CD4-positive, CD25-positive, alpha-beta regulatory T cell (primary cell): ENCODE measurements at places on chromosomes 3 and 15. TPM values are rescaled to one million over a fixed set of nuclear protein-coding genes. Genes with fewer than 3 reads are reported as not detected.

GRCh38 chr15:80986487-80986886 lies 3.1 kb downstream of the MESD start:
- no peak overlapping the region for H3K27ac ChIP-seq
- no peak for DNase-seq
- no peaks in the 10 kb centered on the region for H3K27me3 ChIP-seq
- H3K36me3 ChIP-seq, result peaks cover 14% of the 10 kb centered on the region
- H3K4me3 ChIP-seq, result no peak overlapping the region

- peak overlapping the region; percentile 95 for H3K27ac ChIP-seq
- peaks cover 7% of the 10 kb centered on the region for H3K36me3 ChIP-seq
- H3K27me3 ChIP-seq, result no peaks in the 10 kb centered on the region
- H3K4me1 ChIP-seq, result peaks cover 94% of the 10 kb centered on the region
- no peak for DNase-seq
Measured at GRCh38 chr15:60568301-60568742, 89.4 kb upstream of the ICE2 start.

DNA sequence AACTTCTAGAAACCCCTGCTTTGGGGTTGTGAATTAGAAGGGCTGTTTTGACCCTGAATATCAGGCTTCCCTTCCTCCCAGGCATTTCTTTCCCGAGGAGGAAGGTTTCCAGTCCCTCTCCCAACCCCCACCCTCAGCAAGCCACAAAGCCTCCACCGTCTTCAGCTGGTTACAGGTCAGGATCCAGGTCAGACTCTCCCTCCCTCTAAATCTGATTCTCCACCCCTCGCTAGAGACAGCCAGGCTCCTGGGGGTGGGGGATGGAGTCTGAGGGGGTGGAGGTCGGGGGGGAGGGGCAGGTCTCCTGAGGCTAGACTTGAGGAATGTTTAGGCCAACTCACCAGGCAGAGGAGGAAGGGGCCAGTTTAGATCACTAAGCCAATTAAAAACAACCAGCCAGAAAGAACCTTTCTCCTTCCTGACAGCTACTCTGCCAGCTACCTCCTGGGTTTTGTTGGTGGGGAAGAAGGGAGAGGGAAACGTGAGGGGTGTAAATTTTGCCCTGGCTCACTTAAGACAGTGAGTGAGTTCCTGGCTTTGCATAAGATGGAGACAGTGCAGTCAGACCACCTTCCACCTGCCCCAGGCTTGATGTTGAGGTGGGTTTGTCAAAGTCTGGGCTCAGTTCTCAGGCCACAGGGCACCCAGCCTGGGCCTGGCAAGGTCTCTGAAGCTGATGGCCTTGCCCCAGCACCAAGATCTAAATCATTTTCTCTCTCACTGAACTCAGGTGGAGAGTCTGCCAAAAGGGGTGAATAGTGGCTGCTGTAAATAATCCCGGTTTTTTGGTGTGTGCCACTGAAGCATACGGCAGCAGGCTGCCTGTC lies 19.5 kb downstream of the BMF start:
- no peaks in the 10 kb centered on the region for H3K4me1 ChIP-seq
- no peak overlapping the region for H3K4me3 ChIP-seq
- no peaks in the 10 kb centered on the region for H3K27me3 ChIP-seq
- H3K36me3 ChIP-seq, result no peaks in the 10 kb centered on the region

DNA sequence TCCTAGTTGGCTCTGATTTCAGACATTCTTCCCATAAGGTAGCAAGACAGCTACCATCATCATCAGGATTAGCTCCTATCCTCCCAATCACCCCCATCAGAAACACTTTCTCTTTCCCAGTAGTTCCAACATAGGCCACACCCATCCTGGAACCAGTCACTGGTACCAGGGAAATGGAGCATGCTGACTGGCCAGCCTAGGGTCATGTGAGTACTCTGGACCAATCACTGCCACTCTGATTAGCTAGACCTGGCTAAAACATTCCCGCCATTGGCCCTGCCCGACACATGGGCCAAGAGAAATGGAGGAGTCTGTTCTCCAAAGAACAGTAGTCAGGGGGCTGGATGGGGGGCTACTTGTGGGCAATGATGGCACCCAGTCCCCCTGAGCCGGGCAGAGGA lies 12.4 kb downstream of the EFCC1 start:
- H3K27me3 ChIP-seq, result no peaks in the 10 kb centered on the region
- no peaks in the 10 kb centered on the region for H3K36me3 ChIP-seq
- peaks cover 24% of the 10 kb centered on the region for H3K4me1 ChIP-seq
- H3K27ac ChIP-seq, result no peak overlapping the region

- DNase-seq, result no peak
- no peaks in the 10 kb centered on the region for H3K27me3 ChIP-seq
- H3K36me3 ChIP-seq, result peaks cover under 1% of the 10 kb centered on the region
- H3K4me1 ChIP-seq, result peaks cover 56% of the 10 kb centered on the region
Measured at GRCh38 chr3:183553334-183554026, 2.0 kb downstream of the KLHL6 start.

DNA sequence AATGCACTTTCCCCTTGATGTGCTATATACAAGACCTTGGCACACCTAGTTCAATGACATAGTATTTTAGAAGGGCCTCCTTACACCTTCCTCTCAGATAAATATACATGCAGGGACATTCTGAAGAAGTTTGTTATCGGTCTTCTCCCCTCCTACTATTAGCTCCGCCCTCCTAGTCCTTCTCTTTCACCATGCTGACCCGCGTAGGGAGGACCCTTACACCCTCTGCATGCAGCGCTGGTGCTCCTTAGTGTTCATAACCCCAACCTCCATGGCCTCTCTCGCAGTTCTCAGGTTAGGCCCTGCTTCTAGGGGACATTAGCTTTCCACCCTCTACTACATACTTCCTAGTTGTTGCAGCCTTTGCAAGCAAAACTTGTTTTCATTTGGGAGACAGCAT lies 146.4 kb downstream of the PGPEP1L start:
- no peaks in the 10 kb centered on the region for H3K36me3 ChIP-seq
- peak overlapping the region; percentile 34 for H3K27ac ChIP-seq
- no peak for DNase-seq
- H3K4me3 ChIP-seq, result peak overlapping the region; percentile 51

The ALDH1L1 gene
- not detected for total RNA-seq
